Panc1 (cell line): ENCODE measurements at places on chromosomes 7 and 10.
A peak's percentile ranks its signal among the peaks of the same experiment; 100 is the strongest.

- DNase-seq = no peak
Observed at GRCh38 chr10:132538031-132538789, 623 bp downstream of the INPP5A start.

DNA sequence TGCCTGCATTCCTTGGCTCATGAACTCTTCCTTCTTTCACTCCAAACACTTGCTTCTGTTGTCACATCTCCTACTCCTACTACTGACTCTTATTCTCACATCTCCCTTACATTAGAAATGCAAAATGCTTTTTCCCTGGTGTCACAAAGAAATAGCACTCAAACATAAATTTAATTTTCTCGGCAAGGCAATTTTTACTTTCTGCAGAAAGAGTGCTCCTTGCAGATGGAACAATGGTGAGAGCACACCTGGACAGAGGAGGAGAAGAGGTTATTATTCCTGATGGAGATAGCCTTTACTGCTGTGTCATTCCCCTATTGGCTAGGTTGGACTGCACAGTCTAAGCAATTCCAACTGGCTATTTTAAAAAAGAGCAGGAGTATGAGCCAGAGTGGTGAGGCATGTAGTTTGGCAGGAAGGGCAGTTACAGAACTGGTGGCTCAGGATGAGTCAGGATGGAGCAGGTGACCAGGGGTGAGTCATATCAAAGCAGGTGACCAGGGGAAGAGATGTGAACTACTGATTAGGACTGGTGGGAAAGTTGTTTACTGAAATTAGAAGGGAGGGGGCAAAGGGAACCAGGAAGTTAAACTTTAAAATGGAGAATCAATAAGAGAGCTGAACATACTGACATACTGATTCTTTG, 52.9 kb downstream of the CYP2C9 start:
- DNase-seq = no peak

- peak; percentile 93 for DNase-seq
Observed at GRCh38 chr10:91901784-91902677, 7.3 kb downstream of the FGFBP3 start.

DNA sequence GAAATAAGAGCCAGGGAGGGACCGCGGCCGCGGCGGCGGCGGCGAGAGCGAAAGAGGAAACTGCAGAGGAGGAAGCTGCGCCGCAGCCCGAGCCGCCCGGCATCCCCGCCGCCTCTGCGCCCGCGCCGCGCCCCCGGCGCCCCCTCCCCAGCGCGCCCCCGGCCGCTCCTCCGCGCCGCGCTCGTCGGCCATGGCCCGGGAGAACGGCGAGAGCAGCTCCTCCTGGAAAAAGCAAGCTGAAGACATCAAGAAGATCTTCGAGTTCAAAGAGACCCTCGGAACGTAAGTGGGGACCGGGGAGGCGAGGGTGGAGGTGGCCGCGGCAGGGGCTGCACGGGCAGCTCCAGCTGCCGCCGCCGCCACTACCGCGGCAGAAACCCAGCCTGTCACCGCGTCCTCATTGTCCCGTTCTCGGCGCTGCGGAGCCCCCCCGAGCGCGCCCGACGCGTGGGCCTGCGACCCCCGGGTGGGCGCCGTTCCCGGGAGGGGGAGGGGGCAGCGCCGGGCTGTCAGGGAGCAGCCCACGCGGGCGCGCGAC, 351 bp downstream of the CAMK1D start:
- DNase-seq = no peak

DNA sequence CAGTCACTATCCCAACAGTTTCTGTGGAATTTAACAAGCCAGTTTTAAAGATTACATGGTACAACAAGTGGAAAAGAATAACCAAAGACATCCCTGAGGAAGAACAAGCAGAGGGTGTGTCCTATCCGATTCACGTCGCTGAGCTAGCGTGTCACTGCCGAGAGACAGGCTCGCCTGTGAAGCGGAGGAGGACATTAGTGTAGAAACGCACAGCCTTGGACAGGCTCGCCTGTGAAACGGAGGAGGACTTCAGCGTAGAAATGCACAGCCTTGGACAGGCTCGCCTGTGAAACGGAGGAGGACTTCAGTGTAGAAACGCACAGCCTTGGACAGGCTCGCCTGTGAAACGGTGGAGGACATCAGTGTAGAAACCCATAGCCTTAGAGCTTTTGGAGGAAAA, 52.7 kb upstream of the INPP5A start:
- DNase-seq = no peak

DNA sequence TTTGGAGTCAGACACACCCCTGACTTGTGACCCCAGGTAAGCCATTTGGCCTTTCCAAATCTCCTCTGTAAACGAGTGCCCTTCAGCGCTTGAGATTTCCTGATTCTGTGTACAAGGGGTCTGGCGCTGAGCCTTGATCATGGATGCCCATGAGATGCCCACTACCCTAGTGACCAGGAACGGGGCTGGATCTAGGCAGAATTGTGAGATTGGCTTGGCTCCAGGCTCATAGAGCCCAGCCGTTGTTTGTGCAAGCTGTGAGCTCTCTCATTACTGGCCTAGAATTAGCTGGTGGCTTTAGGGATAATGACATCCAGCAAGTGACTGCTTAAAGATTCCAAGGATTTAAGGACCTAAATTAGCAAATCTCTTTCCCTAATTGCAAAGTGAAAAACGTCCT, 84.9 kb downstream of the CAMK1D start:
- no peak for DNase-seq

DNA sequence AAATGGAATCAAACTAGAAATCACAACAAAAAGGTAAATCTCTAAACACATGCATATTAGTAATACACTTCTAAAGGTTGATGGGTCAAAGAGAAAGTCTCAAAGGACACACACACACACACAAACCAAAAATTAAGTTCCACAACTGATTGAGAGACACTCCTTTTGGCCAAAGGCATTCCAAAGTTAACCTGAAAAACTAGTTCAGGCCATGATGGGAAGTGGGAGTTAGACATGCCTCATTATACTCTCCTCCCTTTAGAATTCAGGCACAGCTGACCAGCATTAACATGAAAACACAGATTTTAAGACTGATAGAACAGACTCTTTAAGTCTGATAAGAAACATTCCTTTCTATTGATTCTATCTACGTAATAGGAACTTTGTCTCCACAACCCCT, 332.4 kb upstream of the IGFBP3 start:
- DNase-seq = no peak

DNA sequence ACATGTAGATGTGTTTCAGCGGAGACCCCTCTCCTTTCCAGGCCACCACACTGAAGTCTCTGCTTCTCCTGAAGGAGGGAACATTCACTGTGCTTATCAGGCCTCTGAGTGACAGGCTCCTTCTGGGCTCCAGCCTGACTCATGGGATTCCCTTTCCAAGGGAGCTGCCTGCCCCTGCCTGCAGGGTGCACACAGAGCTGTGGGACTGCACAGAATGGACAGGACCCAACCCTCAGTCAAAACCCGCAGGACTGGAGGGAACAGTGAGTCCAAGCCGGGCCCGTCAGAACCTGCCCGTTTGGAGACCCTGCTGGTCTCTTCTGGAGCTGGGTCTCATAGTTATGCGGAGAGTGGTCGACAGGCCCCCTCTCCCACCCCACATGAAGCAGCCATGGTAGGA, 32.6 kb downstream of the PLAC9 start:
- DNase-seq = no peak

DNA sequence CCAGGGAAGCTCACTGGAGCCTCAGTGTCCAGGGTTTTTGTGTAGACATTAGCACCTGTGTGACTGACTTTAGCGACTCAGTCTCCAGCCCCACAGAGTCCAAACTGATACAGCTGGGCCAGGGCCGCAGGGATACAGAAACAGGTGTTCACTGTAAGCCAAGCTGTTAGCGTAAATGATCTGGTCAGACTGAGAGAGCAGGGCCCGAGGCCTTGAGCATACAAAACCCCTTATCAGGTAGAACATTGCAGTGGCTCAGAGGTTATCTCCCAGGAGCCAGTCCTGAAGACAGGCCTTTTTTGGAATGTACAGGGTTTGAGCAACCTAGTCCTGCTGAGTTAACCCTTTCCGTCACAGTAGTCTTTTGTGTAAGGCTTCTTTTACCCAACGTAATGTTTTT, 25.0 kb downstream of the LHPP start:
- DNase-seq = no peak

GRCh38 chr10:68366600-68366999, 33.9 kb upstream of the PBLD start:
- DNase-seq = no peak

DNA sequence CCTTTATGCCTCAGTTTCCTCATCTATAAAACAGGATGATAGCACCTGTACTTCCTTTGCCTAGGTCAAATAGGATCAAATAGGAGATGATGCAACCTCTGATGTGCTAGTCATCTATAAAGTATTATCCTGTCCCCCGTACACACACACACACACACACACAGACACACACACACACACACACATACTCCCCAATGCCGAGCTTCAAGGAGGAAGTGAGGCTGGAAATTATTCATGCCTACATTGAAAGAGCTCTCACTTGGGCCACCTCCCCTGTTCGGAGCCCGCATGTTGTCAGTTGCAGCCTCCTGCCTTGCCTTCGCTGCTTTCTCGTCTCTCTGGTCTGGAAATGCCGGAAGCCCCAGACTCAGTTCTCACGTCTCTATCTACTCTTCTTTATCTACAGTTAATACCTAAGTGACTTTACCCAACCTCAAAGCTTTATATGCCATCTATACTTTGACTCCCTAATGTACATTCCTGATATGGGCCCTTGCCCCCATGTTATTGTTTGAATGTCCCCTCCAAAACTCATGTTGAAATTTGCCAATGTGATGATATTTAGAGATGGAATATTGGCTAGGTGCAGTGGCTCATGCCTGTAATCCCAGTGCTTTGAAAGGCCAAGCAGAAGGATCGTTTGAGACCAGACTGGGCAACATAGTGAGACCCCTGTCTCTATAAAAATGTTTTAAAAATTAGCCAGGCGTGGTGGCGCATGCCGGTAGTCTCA, 6.9 kb upstream of the UBE2H start:
- no peak for DNase-seq

DNA sequence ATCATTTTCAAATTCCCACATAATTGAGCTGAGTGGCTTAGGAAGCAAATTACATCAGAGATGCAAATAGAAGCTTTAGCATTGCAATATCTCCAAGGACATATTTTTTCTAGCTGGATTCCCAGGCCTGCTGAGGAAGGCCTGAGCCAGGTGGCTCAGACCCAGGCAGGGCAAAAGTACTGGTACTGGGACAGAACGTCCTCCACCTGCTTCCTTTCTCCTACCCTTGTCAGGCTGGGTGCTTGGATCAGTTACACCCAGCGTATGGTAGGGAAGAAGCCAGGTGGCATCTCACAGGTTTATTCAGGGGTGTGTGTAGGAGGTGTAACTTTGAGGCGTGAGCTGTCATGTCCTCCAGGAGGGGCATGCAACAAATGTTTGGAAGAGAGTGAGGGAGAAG, 3.0 kb upstream of the PANK1 start:
- no peak for DNase-seq

GRCh38 chr10:7333961-7334641, 76.7 kb downstream of the SFMBT2 start:
- DNase-seq = no peak

DNA sequence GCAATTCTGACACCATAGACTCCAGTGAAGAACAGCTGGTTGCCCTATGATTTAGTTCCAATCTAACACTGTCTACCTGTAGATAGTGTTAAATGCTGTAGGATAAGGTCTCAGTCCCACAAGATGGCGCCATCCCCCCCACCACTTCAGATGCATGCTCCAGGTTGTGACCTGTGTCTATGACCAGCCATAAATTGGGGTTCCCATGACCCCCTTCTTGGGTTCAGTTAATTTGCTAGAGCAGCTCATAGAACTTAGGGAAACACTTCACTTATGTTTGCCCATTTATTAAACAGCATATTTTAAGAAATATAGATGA, 13.1 kb downstream of the CCSER2 start:
- no peak for DNase-seq

DNA sequence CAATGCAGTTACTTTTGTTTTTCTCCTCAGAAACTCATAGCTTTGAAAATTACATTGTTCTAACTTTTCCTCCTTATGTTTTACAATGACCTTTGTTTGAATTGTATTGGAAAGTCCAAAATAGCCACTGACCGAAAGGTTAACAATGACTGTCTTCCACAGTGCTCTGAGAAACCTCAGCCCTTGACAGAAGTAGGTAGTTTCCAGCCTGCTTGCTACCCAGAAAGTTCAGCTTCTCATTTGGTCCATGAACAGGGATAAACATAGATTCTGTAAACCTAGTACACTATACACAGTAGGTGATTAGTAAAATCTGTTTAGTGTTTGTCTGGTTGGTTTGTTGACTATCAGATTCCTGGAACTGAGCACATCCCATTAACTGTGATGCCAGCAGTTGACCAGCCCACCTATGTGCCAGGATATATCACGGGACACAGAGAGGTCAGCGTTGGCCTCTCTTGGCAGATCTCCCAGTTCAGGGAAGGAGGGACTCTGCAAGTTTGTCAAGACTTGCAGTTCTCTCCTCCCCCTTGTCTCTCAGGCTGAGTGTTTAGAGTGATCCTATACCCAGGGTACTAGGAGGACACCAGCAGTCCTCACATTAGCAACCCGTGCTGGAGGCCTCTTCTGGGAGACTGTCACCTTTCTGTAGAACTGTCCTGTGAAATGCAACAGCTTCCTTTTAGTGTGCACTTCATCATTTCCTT, 297.6 kb downstream of the ARHGAP12 start:
- DNase-seq = no peak

DNA sequence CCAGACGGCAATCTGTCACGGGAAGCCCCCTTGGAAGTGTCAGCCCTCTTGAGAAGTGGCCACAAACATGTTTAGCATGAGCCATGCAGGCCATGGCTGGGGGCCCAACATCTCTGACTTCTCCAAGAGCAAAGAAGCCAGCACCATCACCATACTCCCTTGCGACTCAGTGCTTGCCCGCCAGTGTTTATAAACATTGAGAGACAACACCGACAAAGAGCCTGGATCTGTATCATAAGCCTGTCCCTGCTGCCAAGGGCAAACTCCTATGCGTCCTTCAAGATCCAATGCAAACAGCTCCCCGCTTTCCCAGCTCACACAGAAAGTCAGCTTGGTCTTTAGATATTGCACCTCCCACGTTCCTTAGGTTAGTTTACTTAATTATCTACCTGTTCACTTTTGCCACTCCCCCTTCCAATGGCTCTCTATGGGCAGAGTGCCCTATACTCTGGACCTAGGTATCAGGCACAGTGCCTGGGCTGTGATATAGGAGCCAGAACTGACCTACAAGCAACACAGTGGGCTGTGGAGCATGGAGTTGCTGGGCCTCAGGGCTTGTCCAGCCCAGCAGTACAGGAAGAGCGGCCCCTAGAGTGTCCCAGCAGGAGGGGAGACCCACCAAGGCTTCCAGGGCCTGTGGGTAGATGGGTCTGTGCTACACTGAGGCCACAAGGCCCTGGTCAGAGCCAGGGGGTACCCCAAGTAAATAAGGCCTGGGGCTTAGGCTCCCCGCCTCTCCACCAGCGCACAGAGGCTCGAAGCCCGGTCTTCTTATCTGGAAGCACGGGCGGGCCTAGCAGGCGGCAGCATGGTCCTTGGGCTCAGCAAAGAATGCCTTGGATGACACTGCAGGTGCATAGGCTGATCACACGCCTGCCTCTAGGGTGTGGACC, 37.7 kb downstream of the CAMK2B start:
- DNase-seq = no peak

GRCh38 chr7:134852625-134853024, 73.2 kb downstream of the CALD1 start:
- DNase-seq = no peak
